Thymus (tissue), 14 donors: ENCODE measurements at places on chromosomes 7 and 10.

DNA sequence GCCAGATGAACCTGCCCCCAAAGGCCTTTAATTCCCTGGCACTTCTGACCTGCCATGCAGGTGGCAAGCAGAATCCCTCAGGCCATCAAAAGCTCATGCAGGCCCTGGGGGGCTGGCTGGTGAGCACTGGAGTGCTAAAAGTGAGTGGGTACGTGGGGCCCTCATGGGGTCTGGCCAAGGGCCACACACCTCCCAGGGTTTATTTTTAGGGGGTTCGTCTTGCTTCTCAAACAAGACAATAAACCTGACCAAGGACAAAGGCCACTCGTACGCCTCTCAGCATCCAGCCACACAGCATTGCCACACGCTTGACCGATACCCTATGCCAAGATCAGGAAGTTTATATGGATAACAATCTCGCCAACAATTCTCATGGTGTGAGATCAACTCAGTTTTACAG is 33.1 kb upstream of the DOCK1 start:
- DNase-seq, result no peak

- no peak for DNase-seq
Observed at GRCh38 chr7:46791188-46791587, 790.7 kb downstream of the TNS3 start.

- no peak for DNase-seq
Observed at GRCh38 chr10:132810807-132811700, 25.1 kb upstream of the NKX6-2 start.

- no peak for DNase-seq
Observed at GRCh38 chr10:13684806-13685482, 98.2 kb downstream of the PRPF18 start.

DNA sequence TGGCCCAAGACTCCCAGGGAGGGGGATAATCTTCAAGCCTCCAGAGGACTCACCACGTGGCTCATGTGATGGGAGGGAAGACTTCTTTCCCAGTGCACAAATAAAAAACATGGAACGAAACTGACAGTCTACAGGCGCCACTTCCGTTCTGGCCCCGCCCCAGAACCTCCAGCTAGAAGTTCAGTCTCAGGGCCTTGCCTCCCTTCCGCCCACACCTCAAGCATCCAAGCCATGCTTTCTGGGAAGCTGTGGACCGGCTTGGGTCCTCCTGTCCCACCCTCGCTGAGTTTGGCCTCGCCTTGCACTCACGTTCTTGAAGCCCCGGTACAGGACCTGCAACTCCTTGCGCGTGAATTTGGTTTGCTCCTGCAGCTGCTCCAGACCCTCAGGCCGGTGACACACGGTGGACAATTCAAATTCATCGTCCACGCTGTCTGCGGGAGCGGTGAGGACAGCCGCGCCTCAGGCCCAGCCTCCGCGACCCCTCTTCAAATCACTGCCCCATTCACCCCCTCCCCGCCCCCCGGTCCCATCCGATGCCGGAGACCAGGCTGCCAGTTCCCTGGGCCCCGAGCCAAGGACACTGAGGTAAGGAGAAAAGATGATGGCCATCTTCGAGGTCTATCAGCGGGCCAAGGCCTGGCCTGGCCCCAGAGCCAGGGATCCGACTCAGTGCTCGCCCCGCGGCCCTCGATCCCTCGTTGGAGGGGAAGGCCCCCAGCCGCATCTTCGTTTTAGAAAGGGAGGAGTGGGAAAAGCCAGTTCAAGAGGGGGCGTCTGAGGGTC is 10.7 kb upstream of the OGA start:
- no peak for DNase-seq

GRCh38 chr7:143492799-143493739 is 15.4 kb downstream of the TAS2R41 start:
- DNase-seq, result no peak

DNA sequence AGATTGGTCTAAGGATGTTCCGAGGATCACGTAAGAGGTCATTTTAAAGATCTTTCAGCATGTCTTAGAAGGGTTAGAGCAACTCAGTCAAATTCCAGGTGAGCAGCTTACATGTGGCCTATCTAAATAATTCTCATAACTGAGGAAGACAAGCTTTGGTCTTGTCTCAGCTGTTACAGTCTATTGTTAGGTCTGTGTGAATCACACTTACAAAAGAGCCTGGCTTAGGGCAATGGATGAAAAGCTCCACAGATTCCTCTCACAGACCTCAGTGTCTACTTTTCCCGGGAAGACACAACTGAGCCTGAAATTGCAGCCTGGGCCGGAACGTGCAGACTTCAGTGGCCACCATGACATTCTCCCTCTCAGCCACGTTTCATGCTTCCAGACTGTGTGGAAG is 173.1 kb downstream of the INHBA start:
- no peak for DNase-seq

DNA sequence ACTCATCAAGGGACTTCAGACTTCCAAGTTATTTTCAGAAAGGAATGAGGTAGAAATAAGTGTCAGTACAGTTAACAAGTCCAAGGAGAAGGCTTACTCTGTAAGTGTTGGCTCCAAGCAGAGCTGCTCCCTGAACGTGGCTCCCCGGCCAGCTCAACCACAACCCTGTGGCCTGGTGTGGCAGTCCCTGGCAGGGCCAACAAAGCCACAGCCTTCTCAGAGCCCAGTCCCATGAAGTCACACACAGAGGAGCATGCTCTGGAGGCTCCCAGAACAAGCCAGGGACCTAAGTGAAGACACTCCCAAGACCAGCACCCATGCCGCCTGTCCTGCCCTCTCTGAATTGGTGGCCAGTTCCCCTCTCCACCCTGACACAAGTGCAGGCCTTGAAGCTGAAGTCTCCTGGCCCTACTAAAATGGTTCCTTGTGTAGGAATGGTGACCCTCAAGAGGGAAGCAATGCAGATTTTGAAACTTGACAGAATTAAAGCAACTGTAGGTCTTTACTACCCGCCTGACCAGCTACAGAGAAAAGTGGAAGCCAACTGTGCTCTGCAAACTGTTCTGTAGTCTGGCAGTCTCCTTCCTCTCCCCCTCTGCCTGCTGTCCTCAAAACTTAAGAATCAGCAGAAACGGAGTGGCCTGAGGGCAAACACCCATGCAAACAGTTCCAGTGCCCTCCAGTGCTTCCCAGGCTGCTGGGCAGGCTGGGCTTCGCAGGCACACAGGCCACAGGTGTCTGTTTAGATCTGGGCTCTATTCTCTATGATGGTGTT is 51.1 kb downstream of the NOD1 start:
- DNase-seq, result no peak

- DNase-seq, result no peak
Observed at GRCh38 chr7:82722946-82723345, 279.4 kb upstream of the CACNA2D1 start.

GRCh38 chr7:50822110-50822509 is 39.4 kb upstream of the GRB10 start:
- no peak for DNase-seq

DNA sequence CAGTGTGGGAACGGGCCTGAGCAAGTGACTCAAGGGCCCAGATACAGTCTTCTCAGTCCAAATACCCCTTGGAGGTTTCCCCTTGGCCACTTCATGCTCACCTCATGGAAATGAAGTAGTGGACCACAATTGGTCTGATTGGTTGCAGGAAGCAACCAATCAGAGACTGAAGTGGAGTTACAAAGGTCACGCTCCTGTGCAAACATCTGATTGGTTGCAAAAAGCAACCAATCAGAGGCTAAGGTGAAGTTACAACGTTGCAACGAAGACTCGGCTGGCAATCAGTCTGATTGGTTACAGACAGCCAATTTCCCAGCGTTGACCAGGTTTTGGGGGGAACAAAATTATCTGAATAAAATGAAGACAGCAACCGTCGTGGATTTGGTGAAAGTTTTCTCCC is 72.5 kb downstream of the CDHR3 start:
- no peak for DNase-seq

DNA sequence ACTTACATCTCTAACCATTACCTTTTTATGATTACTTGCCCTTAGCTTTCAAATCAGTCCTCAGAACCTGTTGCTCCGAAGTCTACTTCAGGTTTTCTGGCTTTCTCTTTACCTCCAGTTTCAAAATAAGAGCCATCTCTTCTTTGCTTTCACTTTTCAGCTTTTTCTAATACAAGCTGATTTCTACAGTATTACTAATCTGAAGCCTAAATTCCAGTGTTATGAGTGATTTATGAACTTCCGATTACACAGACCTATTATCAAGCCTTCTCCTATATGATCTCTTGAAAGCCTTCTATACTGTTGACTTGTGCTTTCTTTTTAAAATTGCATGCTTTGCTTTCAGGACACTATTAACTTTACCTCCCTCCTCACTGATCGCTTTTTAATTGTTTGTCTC is 1307.8 kb upstream of the CELF2 start:
- no peak for DNase-seq

- DNase-seq, result no peak
Observed at GRCh38 chr7:64905547-64905946, 2.5 kb downstream of the ZNF273 start.

DNA sequence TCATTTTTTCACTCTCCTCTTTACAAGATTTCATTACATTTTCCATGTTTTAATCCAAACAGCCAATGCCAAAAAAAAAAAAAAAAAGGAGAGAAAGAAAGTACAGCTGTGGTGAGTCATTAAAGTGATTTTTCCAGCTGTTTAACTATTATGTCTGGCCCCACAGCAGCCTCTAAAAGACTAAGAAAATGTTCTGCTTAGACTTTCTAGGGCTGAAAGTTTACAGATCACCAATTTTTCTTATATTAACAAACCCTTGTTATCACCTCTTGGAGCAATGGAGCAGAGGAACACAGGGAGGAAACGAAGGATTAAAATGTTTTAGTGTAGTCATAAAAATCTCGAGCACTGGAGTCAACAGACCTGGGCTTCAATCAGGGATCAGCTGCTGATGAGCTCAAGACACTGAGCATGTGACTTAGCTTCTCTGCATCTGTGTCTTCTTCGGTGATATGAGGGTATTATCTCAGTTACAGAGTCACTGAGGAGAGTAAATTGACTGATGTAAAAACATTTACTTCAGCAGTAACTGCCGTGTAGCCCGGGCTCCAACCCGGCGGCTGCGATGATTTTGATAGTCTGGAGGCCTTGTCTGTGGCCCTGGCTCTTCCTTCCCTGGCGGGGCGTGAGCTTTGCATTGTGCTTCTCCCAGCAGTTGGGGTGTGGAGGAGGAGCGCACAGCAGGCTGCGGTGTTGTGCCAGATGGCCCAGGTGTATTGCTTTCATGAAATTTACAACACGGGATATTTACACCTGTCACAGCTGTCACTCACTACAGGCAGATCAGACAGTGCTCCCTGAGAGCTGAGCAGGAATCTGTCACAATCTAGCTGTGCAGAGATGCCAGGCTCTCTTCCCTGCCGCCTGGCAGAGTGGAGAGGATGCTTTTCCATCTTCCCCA is 298.3 kb upstream of the FZD8 start:
- no peak for DNase-seq

- DNase-seq, result no peak
Observed at GRCh38 chr7:104149822-104150221, 58.0 kb downstream of the ORC5 start.

GRCh38 chr7:115292381-115292780 is 370.5 kb downstream of the MDFIC start:
- no peak for DNase-seq

GRCh38 chr10:13117841-13118783 is 18.1 kb downstream of the OPTN start:
- no peak for DNase-seq
